ENCODE measurements at places on chromosomes 1 and 21.

- no peak for DNase-seq
Measured at GRCh38 chr1:12032161-12032621, 12.9 kb downstream of the MIIP start.

- DNase-seq: no peak
Measured at GRCh38 chr1:18606443-18607288, 24.0 kb upstream of the PAX7 start.

DNA sequence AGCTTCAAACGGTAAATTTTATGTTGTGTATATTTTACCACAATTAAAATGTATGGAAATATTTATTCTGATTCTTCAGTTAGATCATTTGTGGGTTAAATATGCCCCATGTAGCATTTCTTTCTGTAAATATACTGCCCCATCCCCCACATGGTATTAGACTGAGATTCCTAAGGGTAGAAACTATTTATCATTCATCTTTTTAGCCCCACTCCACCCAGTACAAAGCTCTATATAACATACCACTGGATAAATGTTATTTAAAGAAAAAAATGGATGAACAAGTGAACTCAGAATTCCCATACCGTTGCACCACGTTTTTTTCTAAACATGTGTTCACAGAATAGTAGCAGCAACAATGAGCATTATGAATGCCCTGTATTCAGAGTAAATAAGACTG lies 234.0 kb upstream of the IRF2BP2 start:
- no peak for DNase-seq

GRCh38 chr1:27772036-27772931 lies 735 bp upstream of the STX12 start:
- DNase-seq: peak; percentile 63

GRCh38 chr1:58763214-58763613 lies 20.6 kb downstream of the JUN start:
- no peak for DNase-seq

DNA sequence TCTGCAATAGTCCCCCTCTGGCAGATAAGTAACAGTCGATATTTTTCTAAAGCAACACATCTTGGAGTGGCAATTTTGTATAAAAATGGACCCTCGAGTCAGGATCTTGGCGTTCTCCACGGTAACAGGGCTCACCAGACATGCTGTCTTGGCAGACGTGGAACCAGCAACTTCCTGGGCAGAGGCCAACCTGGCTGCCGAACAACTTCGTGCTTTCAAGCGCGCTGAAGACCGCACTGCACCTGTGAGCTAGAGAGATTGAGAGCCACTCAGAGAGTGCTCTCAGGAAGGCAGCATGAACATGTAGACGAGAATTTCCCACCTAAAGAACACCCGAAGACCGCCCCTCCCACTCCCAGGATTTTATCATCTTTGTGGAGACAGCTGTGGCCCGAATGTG lies 7.3 kb downstream of the C1orf174 start:
- no peak for DNase-seq

DNA sequence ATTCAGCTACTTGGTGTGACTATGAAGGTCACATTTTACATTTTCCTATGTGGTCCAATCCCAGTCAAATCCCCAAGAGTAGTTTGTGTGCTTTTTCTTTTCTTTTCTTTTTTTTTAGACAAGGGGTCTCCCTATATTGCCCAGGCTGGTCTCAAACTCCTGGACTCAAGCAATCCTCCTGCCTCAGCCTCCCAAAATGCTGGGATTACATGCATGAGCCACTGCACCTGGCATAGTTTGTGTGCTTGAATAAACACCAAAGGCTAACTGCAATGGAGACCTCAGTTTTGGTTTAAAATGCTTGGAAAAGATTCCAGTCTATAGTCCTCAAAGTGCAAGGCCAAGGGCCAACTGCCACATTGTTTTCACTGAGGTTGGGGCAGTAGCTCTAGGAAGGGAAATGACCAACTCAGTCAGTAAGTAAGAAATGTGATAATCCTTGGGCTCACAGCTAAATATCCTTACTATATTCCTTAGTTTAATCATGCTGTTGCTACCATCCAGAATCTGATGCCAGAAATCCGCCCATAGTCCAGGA lies 38.6 kb downstream of the EIF2B3 start:
- DNase-seq: no peak

DNA sequence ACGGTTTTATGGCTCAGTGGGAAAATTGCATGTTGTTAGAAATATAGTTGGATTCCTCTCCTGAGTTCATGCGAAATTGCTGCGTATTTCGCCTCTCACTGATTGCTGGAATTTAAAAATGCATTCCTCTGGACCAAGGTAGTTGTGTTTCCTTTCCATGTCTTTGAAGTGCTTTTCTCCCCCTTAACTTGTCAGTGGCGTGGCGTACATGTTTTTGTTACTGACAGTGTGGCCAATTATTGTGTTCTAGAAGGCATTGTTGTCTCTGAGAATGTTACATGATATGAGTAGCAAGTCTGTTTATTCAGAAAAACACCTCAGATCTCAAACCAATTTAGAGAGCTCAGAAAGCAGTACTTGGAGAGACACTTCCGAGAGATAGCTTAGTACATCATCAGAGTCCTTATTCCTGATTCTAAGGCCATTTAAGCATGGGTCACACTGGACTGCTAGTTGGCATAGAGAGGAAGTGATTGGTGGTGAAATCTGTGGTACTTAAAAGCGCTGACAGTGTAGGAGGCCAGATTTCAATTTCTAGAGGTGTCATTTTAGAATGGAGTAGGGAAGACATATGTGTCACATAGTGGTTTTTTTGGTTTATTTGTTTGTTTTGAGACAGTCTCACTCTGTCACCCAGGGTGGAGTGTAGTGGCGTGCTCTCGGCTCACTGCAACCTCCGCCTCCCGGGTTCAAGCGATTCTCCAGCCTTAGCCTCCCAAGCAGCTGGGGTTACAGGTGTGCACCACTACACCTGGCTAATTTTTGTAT lies 184.4 kb downstream of the RYR2 start:
- no peak for DNase-seq

GRCh38 chr1:224149709-224150108 lies 33.3 kb upstream of the DEGS1 start:
- DNase-seq: no peak

- no peak for DNase-seq
Measured at GRCh38 chr1:179969962-179970361, 15.4 kb downstream of the CEP350 start.

- no peak for DNase-seq
Measured at GRCh38 chr1:24149866-24150233, 6.9 kb upstream of the IL22RA1 start.

DNA sequence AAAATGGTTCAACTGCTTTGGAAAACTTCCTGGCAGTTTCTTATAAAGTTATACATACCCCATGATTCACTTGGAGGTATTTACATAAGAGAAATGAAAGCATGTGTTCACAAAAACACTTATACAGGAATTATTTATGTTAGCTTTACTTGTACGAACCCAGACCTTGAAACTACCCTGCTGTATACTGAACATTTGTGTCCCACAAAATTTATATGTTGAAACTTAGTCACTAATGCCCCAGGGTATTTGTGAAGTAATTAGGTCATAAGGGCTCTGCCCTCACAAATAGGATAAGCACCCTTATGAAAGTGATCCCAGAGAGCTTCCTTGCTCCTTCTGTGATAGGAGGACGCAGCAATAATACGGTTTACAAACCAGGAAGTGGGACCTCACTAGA lies 42.7 kb upstream of the B3GALT2 start:
- DNase-seq: no peak

DNA sequence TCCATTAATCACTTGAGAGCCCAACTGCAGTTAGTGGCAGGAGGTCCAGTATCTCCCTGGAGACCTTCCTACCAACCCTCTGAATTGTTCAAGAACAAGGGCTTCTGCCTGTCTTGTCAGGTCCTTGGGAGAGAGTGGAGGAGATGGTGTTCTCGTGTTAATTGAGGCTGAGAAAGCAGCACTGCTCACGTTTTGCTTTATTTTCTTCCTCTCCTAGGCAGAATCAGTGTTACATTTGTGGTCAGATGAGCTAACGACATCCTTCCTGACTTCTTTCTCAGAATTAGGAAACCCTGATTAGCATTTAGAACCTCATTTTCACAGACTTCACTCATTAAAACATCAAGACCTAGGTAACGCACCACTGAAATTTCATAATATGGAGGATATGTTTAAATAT lies 26.4 kb upstream of the LRIG2 start:
- DNase-seq: no peak

DNA sequence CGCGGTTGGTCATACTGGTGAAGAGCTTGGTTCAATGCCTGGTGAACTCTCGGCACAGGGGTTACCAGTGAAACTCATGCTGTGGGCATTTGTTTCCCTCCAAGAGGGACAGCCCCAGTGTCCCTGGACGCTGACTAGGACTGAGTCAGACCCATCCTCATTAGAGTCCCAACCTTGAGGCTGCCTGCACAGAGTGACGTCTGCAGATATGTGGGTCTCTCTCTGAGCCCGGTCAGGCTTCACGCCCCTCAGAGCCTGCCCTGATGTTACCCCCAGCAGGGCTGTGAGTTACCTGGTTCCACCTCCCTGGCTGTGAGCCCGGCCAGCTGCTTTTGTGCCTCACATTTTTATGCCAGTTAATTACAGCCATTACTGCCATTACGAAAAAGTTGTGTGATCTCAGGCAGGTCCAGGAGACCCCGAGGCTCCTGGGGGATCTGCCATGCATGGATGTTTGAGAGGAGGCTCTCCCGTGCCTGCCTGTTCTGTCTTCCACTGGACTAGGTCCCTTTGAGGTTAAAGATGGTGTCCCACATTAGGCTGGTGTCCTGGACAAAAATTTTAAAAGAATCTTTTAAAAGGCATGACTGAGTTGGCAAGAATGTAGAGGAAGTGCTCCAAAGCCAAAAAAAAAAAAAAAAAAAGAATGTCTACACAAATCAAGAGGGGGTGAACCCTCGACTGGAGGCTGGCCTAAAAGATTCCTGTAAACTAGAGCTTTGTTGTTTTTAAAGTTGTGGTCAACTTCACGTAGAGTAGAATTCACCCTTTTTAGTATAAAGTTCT lies 36.6 kb upstream of the PADI1 start:
- no peak for DNase-seq

- DNase-seq: peak; percentile 65
Measured at GRCh38 chr1:221174330-221174993, 295.2 kb downstream of the HLX start.

DNA sequence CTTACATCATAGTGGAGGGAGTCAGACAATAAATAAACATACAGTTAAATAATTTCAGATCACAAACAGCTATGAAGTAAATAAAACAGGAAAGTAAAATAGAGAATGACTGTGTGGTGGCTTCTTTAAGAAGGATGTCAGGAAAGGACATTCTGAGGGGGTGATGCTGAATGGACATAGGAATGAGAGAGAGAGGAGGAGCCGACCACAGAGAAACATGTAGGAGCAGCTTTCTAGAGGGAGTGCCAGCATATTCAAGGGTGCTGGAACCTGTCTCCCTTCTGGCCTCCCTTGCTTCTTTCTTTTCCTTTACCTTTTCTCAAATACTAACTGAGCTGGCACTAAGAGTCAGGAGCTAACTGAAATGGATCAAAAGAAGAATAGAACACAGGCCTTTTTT lies 20.5 kb upstream of the BCL10 start:
- DNase-seq: no peak

DNA sequence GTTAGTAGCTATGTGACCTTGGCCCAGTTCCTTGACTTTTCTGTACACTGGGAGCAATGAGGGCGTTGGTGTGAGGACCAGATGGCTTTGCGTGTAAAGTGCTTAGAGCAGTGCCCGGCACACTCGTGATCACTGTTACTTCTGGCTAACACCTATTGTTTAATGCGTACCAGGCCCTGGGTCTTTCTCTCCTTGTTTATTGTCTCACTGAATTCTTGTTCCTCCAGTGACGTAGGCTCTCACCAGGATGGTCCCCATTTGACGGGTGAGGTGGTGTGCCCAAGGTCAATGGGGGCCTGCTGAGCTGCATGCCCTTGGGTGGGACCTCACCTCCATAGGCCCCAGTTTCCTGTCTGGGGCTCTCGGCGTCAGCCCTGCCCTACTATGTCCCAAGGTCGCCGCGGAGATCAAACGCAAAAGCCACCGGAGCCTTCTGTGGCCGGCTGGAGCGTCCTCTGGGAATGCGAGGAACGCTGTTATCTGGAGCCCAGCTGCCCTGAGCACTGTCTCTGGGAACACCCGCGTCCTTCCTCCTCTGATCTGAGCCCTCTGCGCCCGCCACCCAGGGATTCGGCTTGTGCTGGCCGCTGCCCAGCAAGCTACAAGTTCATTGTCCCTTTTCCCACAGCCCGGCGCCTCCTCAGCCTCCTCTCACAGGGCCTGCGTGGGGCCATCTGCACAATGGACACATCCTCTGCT lies 28.9 kb downstream of the ALPL start:
- no peak for DNase-seq

DNA sequence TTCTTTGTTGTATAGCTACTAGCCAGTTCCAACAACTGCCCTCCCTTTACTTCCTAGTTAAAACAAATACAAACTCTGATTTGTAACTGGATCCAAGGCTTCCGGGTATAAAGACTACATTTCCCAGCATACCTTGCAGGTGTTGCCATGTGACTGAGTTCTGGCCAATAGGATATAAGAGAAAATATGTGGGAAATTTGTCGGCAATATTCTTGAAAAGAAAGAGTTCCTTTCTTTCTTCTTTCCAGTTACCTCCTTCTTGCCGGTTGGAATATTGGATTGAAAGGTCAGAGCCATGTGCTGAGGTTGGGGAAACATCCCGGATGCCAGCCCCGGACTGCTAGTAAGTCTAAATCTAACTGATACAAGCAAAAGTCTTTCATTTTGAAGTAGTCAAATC lies 23.0 kb upstream of the ZBTB40 start:
- no peak for DNase-seq

Measured in left forelimb (tissue), 1 donor.